NCI-H2171 treated with DMSO at 0.1 percent for 48 hours (cell line): ENCODE measurements at places on chromosomes 7 and 10.
A peak's percentile ranks its signal among the peaks of the same experiment; 100 is the strongest.

DNA sequence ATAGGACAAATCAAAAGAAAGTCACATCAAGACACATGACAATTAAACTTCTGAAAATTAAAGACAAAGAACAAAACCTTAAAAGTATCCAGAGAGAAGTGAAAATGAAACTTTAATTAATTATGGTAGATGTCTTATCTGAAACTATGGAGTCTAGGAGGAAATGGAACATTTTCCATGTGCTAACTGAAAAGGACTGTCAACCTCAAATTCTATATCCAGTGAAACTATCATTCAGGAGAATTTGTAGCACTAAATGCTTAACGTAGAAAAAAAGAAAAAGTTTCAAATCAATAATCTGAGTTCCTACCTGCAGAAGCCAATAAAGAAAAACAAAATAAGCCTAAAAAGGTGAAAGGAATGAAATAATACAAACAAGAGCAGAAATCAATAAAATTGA, 33.1 kb upstream of the C10orf71 start:
- no peak for DNase-seq

DNA sequence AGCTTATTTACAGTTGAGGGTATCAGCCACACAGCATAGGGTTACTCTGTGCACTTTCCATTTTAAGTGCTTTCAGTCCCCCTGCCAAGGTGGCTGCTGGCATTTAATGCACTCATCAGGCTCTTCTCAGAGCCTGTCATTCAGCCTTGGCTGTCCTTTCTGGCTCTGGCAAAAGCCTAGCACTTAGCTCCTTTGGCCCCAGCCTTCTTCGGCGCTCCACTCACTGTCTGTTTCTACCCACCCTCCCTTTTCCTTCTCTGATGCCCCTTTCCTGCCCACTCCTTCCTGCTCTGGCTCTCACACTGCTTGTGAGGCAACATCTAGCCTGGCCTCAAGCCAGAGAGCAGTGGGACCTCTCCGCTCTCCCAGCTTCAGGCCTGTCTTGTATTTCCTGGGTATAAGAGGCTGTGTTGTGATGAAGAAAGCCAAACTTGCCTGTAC, 60.2 kb downstream of the WIPF3 start:
- DNase-seq, result no peak

DNA sequence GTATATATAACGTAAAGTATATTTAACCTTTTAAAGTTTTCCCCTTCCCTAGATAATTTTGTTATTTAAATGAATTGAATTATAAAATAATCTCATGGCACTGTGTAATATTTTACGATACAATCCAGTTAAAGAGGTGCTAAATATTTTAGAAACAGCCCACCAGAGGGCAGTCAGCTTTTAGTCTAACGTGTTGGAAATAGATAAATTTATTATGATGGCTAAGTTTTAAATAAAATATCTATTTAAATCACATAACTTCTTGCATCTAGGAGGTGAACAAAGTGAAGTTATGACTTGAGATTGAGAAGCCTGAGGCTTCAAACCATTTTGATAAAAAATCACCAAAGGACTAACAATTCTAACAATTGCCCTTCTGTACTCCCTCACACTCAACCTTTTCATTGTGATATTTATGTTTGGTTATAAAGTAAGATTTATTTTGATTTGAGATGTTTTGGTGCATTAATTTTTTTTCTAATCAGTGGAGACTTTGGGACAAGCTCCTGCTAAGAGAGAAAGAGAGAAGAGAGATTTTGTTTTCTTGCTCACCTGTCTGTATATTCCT, 171.5 kb upstream of the SP4 start:
- DNase-seq, result peak; percentile 16

DNA sequence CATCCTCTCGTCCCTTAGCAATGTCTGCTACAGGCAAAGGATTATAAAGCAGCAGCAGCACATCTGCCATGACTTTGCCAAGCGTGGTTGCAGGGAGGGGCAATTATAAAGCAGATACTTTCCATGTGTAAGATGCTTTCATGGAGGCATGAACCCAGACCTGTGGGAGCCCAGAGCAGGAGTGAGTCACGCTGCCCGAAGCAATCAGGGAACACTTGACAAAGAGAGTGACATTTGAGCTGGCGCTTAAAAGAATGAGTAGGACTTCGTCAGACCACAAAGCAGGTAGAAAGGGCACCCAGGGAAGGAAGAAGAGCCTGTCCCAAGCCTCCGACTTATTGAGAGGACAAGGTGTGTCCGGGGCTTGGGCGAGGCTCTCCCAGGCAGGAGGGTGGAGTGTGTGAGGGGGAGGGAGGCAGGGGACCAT, 147.2 kb downstream of the MYOF start:
- no peak for DNase-seq

GRCh38 chr7:8434290-8435002, 1.0 kb downstream of the NXPH1 start:
- no peak for DNase-seq

DNA sequence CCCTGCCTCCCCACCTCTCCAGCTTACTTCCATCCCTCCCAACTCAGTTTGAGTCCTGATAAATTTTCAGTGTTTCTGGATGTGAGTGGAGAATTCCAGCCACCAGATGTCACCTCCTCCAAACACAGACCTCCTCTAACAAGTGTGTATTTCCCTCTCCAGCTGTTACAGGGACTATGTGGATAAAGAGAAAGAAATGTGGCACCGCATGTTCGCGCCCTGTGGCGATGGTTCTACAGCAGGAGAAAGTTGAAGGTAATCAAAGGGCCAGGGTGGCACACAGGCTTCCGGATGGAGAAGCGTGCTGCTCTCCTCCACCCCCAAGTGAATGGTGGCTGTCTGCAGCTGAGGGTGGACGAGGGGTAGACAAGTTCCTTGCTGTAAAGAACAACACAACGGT, 14.7 kb downstream of the FKBP6 start:
- DNase-seq, result peak; percentile 42

DNA sequence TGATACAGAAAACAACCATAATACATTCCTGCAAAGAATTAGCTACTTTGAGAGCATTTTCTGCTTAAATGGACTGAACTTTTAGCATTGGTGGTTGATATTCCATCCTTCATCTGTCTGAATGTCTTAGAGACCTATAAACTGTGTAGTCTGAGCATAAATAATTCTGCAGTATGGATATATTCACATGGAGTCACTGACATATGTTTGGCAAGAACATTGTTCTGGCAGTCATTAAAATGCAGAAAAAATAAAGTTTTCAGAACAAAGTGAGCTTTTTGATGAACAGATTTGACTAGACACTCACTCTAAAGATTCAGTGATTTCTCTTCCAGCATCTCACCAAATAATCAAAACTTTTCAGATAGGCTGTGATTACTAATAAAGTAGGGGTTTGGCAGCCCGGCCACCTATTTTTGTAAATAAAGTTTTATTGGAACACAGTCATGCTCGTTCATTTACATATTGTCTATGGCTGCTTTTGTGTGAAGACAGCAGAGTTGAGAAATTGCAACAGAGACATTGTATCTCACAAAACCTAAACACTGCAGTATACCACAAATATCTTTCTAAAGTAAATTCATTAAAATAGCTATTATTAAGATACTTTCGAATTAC, 44.1 kb upstream of the RAPGEF5 start:
- DNase-seq, result no peak
